ENCODE measurements at places on chromosomes 4 and X.

- no peak for DNase-seq
Observed at GRCh38 chrX:39073131-39073530, 271.9 kb downstream of the MID1IP1 start.

- no peak for DNase-seq
Observed at GRCh38 chr4:10015140-10015753, 6.0 kb downstream of the SLC2A9 start.

GRCh38 chr4:7673121-7673520, 238.4 kb upstream of the PSAPL1 start:
- no peak for DNase-seq

GRCh38 chr4:4864443-4864939, 5.0 kb downstream of the MSX1 start:
- no peak for DNase-seq

GRCh38 chr4:95204873-95205272, 343.9 kb downstream of the UNC5C start:
- DNase-seq: no peak

- no peak for DNase-seq
Observed at GRCh38 chr4:78210694-78211410, 153.7 kb downstream of the FRAS1 start.

DNA sequence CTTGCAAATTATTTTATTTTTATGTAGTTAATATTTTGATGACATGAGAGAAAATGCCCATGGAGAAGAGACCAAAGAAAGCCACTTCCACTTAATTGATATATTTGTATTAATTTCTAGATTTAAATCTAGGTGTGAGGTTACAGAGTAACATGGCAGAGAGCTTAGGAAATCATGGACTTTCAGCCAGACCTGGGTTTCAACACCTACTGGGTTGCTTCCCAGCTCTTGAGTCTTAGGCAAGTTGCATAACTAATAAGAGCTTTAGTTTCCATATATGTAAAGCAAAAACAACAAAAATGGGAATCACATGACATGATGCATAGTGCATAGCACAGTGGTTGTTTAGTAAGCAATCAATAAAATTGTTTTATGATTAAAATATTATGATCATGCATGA, 413.3 kb downstream of the CCSER1 start:
- DNase-seq: no peak

GRCh38 chrX:39764441-39764914, 333.3 kb downstream of the BCOR start:
- no peak for DNase-seq

- no peak for DNase-seq
Observed at GRCh38 chr4:73735231-73735630, 5.1 kb upstream of the CXCL8 start.

- DNase-seq: no peak
Observed at GRCh38 chr4:70399319-70399718, 1.6 kb downstream of the OPRPN start.

DNA sequence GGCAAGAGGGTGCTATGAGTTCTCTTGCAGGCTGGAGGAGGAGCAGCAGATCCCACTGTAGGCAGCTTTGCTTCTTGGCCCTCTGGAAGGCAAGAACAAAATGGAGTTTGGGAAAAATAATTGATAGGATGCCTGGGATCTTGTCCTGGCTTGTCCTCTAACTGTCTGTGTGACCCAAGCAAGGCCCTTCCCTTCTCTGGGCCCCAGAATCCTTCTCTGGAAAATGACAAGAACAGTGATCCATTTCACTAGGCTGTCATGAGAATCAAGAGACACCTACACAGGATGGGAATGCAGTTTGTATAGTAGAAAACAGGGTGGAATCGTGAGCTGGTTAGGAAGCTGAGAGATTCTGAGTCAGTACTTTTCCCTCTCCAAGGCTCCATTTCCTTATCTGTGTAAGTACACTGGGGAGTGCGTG, 133.3 kb downstream of the PJA1 start:
- no peak for DNase-seq

All from hepatic stellate cell (primary cell).